ENCODE measurements at places on chromosomes 6 and 20. TPM values are rescaled to one million over a fixed set of nuclear protein-coding genes. Genes with fewer than 3 reads are reported as not detected.

The PACRG gene
- polyA plus RNA-seq, result 0.52 TPM

DNA sequence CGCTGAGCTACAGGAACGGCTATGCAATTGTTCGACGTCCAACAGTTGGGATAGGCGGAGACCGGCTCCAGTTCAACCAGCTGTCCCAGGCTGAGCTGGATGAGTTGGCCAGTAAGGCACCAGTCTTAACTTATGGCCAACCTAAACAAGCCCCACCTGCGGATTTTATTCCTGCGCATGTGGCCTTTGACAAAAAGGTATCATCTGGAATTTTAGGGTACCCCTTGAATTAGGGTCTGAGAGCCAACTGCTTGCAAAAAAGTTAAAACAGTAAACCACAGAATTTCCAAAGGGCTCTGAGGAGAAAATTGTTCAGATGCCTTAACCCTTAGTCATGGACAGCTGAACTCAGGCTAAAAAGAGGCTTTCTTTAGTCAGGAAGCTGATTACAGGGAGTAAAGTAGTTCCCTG, 3.8 kb downstream of the EFHC1 start:
- DNase-seq, result peak; percentile 52

The PAQR8 gene
- polyA plus RNA-seq, result 3.7 TPM

DNA sequence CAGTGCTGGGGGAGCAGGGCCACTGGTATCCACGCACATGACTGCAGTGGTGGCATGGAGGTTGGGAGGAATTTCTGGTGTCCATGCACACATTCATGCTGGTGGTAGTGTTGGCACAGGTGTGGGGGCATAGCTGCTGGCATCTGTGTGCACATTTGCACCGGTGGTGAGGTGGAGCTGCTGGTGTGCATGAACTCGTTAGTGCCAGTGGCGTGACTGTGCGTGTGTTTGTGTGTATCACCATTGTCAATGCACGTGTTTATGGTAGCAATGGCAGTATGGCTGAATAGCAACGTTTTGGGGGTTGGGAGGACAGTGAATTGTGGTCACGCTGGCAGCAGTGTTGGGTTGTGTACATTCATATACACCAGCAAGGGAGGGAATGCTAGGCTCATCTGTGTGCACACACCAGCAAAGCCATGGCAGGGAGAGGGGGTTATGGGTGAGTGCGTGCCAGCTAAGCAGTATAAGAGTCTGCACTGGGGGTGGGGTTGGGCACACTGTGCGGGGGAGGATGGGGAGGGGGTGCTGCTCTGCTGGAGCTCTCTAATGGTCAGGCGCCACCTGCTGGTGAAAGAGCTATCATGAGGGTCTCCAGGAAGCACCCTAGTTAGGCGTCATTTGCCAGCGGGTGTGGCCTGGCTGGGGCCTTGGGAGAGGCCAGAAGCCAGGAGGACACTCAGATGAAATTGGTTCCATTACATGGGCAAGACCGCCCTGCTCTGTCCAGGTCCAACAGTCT, 626.1 kb upstream of the ID4 start:
- peak; percentile 90 for DNase-seq

- DNase-seq, result no peak
Observed at GRCh38 chr6:122714059-122714458, 65.5 kb upstream of the FABP7 start.

GRCh38 chr20:47774131-47774777, 11.0 kb downstream of the SULF2 start:
- DNase-seq, result no peak

DNA sequence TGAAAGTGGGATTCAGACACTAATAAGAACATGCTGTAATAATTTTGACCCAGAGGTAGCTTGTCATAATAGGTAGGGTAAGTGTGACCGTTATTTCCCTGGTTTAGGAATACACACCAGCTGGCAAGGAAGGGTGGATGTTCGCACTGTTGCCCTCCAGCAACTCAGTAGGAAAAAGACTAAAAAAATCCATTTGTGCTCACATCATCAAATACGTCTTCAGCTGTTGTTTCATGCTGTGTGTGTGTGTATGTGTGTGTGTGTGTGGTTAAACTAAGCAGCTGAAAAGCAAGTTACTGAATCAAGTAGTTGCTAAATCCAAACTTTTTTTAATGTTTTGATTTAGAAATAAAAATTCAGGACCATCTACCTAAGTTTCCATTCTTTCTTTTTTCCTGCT, 218.7 kb downstream of the TRDN start:
- no peak for DNase-seq

GRCh38 chr6:168212362-168212761, 107.2 kb downstream of the DACT2 start:
- no peak for DNase-seq

GRCh38 chr6:79084693-79085092, 6.6 kb upstream of the PHIP start:
- DNase-seq, result no peak

DNA sequence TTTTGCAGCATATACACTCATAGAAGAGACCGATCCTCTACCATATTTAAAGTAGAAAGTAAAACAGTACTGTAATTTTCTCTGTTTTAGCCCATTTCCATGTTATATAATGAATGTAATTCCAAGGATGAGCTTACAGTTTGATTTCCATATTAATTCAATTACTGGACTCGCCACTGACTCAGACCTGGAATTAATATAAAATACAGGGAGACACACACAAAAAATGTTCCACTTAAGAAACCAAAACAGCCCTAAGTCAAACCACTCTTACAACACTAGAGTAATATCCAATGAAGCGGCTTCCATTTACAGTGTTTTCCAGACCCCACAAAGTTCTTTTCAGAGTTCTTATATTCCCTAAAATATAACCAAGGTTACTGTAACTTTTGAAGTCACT, 110.6 kb downstream of the BACH2 start:
- DNase-seq, result no peak

The CRIP3 gene
- polyA plus RNA-seq, result 39.9 TPM

DNA sequence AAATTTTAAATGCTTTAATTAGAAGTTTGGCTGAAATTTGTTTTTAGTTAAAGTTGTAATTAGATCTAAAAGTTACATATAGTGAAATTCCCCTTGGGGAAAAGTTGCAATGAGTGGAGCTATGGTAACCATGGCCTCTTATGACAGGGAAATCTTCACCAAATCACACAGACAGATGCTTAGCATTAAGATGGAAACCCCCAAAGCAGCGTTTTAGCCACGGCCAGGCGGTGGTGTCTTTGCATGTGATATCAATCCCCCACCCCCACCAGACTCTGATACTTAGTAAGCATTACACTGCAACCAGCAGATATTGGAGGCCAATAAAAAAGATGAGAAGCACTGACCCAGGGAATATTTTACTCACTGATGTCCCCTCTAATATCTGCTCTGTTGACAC, 75.7 kb downstream of the REPS1 start:
- DNase-seq, result no peak

The GSTA3 gene
- not detected for polyA plus RNA-seq

GRCh38 chr6:169171951-169172350, 81.7 kb downstream of the THBS2 start:
- no peak for DNase-seq

DNA sequence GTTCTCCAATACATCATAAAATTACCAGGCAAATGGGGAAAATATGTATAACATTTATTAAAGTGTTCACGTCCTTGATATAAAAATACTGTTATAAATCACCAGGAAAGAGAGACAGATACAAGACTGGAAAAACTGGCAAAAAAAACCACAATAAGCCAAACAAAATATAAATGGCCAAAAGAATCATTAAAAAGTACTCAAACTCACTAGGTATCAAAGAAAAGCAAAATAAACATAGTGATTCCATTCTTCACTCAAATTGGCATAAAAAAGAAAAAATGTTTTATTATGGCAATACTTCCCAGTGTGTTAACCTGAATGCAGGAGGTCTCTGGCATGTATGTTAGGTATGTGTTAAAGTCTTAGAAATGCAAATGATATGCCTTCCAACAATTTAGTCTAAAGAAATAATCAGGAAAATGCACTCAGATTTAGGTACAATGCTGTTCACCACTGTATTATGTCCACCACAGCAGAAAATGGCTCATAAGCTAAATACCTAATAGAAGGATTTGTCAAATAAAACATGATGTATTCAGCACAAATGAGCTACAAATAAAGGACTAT, 21.4 kb downstream of the SLC23A2 start:
- DNase-seq, result no peak

The SRMS gene
- polyA plus RNA-seq, result not detected

- DNase-seq, result no peak
Observed at GRCh38 chr20:53985150-53985518, 85.3 kb downstream of the BCAS1 start.

DNA sequence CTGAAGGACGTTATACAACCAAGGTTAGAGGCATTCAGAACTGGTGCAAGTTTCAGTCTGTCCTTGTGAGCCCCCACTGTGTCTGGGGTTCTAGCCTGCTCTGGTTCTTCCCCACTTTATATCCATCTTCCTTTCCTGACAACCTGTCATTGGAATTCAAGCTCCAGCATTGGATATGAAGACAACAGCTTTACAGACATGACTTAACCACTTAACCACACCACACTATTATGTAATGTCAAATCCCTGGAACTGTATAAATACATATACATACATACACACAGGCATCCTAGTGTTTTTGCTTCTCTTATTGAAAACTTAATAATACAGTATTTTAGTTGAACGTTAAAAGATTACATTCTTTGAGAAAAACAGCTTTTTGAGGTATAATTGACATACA, 217.9 kb upstream of the SGK1 start:
- no peak for DNase-seq

The DCBLD1 gene
- 4.2 TPM for polyA plus RNA-seq

The LY6G6D gene
- polyA plus RNA-seq, result not detected

DNA sequence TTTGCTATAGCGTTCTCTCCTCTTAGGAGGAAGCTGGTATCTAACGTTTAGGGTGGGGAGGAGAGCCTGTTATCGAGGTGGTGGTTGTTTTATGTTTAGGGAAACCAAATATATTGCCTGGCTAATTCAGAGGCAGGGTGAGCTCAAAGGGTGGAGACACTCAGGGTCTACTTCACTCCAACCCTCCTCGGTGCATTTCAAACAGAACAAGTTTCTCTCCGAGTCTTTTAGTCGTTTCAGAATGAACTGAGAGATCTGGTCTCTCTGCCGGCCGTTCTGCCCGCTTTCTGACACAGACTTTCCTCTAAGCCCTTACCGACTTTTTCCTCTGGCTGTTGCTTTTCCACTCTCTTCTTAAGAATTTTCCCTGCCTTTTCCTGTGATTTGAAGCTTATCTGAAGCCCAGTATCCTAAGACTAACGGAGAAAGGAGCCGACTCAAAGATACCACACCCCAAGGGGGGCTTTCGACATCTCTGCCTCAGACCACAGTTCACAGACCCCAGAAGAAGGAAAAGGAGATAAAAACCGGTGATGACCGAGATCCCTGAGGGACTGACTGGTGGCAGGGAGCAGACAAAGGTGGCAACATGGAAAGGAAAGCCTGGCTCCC, 865 bp downstream of the STK38 start:
- peak; percentile 33 for DNase-seq

DNA sequence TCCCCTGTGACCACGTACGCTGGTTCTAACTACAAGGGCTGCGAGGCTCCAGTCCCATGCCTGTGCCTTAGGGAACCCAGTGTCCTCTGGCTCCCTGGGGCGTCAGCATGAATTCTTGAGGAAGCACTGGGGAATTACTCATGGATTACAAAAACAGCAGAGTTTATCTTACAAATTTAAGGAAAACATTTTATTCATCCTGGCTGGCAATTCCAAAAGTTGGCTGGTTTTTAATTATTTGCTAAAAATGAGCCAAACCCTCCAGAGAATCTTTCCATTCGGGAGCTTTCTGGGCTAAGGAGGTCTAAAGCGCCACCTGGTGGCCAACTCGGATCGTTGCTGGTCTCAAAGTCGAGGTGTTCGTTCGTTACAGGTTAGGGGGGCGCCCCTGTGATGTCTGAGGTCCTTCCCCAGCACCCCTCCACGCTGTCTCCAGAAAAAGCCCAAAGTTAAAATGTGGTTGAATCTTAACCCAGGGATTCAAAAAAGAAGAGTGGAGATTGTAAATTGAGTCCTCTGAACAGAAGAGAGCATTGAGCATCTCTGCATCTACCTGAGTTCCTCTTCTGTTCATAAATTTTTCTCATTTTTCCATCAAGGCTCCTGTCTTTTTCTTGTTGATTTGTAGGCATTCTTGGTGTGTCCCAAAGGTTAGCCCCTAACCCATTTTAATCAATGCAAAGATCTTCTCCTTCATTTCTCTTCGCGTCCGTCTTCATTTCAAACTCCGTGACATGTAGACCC, 99.4 kb downstream of the BFSP1 start:
- peak; percentile 82 for DNase-seq

DNA sequence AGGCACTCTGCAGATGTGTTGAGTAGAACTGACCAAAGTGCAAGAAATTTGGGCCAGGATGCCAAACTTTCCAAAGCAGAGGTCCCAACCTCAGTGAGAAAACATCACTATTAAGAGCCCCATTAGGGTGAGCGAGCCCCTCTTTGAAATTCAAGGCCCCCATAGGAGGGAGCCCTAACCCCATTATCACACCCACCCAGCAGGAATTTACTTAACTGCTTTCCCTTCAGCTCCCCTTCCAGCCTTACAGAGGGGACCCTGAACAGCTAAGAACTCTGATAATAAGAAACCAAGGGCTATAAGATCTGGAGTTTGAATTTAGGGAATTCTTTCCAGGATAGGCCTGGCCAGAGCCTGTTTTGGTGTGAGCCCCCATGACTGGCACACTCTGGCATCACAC, 130.6 kb downstream of the NFATC2 start:
- DNase-seq, result peak; percentile 29

DNA sequence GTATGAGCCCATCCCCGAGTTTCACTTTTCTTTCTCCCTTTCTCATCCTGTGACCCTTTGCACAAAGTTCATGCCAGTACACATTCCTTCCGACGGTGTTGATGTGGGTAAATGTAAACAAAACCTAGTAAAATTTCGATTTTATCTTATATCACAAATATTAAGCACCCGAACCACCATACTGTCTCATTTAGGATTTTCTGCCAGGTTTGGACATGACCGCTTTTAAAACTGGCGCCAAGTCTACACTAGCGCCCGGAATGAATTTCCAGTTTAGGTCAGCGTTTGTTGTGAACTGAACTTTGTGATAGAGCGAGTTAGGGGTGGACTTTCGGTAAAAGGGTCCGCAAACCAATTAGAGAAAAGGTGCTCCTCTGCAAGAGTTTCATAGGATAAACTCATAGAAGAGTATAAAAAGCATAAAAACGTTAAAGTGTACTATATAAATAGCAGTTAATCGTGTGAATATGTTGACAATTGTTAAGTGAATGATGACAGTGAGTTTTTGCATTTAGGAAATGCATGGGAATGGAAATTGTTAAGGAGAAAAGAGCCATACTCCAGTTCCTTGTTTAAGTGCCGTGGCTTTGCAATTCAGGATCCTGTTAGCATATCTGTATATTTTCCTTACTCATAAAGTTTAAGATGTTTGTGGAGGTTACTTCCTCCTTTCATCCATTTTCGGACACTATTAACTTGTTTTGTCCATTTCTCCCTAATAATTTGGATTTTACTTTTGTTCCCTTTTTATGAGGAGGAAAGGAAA, 937 bp downstream of the AKAP7 start:
- no peak for DNase-seq

DNA sequence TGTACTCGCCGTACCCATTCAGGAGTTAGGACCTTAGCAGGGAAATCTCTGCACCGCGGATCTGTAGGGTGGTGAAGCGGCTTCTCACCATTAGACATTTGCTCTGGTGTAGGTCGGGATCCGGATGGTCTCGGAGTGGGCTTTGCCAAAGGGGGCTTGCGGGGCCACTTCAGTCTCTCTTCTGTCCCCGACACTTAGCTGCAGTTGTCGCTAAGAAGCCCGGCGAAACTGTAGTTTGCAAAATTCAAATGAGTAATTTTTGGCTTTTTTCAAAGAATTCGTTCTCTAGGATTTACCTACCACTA, 433 bp downstream of the QRSL1 start:
- DNase-seq, result no peak

GRCh38 chr20:4929686-4930397, 71.5 kb downstream of the SLC23A2 start:
- DNase-seq, result no peak

The DEFB116 gene
- not detected for polyA plus RNA-seq

The PPP1R14C gene
- 0.90 TPM for polyA plus RNA-seq

Measured in GM23338 (cell line).